Dorsolateral prefrontal cortex (tissue), 122 donors: ENCODE measurements at places on chromosomes 5 and 9. TPM values are rescaled to one million over a fixed set of nuclear protein-coding genes. Genes with fewer than 3 reads are reported as not detected.
A peak's percentile ranks its signal among the peaks of the same experiment; 100 is the strongest.

DNA sequence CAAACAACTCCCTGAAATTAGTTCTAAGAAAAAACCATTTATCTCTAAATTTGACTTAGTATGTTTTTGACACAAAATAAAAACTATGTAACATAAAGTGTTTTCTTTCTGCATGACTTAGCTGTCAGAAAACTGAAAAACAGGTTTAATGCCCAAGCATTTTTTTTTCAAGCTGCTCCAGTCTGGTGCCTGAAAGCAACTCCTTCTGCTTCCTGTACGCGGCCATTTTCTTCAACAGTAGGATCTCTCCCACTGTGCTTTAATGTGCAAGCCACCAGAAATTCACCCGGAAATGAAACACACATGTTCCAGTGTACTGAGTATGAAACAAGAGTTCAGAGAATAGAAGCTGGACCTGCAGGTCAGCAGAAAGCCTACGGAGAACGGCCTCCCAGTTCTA is 161.2 kb downstream of the MED27 start:
- DNase-seq = no peak

- DNase-seq = no peak
These were observed 846 bp upstream of the TRAF1 start for GRCh38 chr9:120927269-120928014.

GRCh38 chr5:138385660-138386059 is 33.2 kb downstream of the KDM3B start:
- DNase-seq = no peak

Gene PTGS1
- total RNA-seq = 4.4 TPM

Gene IL3
- not detected for total RNA-seq

GRCh38 chr9:33782395-33783152 is 12.8 kb upstream of the PRSS3 start:
- DNase-seq = no peak

Gene IPO11
- 38.6 TPM for total RNA-seq

Gene C9
- total RNA-seq = not detected

GRCh38 chr9:13688223-13688989 is 408.9 kb upstream of the MPDZ start:
- no peak for DNase-seq

DNA sequence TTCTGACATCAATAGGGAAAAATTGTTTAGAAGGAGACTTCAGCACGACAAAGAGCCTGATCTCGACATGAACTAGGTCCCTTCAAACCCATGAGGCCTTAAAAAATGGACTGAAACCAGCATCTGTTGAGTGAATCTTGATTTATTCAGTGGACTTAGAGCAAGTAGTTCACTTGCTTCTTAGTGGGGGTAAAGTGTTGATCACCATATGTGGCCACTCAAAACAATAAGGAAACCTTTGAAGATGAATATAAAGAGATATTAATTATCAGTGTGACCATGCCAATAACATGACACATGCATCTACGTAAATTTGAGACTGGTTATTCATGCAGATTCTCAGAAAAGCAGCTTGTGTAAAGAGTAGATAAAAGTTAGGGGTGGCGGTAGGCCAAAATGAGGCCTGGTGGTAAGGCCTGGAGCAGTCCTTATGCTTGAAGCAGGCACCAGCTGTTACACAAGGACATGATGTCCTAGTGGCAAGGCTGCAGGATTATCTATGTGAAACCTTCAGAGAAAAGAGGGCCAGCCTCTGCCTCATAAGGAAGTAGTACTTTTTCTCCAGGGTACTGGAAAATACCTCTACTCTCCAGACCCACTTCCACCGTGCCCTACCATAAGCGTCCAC is 61.3 kb downstream of the S1PR3 start:
- no peak for DNase-seq

GRCh38 chr5:53180991-53181390 is 71.4 kb upstream of the MOCS2 start:
- DNase-seq = no peak

DNA sequence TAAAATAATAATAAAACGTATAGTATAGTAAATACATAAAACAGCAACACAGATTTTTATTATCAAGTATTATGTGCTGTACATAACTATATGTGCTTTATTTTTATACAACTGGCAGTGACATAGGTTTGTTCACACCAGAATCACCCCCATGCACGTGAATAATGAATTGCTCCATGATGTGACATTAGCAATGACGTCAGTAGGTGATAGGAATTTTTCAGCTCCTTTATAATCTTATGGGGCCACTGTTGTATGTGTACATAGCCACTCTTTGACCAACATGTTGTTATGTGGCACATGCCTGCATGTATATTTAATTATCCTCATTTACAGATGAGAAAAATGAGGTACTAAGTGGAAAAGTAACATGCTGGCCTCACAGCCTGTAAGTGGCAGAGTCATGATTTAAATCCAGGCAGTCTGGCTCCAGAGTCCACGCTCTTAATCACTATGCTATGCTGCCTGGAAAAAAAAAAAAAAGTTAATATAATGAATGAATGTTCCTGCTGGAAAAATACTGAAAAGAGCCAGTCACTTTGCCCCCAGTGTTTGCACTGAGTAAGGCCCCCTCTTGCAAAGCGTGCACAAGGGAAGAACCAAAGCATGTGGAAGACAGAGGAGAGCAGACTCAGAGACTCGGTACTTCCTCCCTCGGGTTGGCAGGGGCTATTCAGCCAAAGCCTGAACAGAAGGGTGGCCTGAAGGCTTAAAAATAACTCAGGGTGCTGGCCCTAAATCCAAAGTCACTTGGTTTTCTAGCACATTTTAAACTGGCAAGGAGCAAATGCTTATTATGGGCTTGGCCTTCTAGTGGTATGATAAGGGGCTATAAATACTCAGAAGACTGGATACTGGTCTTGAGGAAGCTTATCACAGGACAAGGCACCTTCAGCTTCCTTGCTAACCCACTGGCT is 206.8 kb downstream of the GLIS3 start:
- DNase-seq = no peak

DNA sequence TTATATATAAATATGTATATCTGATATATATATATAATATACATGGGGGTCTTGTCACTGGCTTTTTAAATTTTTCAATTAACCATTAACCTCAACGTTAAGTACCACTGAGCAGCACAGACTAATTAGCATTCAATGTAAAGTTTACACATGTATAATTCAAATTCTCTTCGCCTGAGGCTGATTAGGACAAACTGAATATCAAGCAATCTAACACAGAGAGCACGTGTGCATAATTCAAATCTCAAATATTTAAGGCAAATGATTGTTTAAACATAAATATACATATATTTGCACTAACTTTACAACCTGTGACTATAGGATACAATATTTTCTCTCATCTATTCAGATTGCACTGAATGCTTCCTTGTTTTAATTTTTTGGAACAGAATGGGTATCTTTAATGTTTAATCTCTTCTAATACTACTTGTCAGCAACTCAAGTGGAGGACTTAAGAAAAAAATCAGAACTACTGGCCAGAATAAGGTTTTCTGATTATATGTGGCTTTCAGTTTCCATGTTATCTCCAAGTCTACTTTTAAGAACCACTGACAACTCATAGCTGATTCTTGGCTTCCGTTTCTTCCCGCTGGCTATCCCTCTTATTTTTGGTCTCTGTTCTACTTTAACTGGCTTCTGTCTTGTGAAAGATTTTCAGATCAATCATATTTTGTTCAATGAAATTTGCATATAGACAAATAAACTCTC is 204.8 kb downstream of the MLLT3 start:
- DNase-seq = no peak

Gene SLC22A5
- total RNA-seq = 13.3 TPM

GRCh38 chr9:89593727-89594427 is 10.9 kb upstream of the GADD45G start:
- no peak for DNase-seq

- DNase-seq = no peak
These were observed 28.5 kb downstream of the IL6ST start for GRCh38 chr5:55966284-55966683.

Gene PCDHA4
- total RNA-seq = 3.5 TPM

DNA sequence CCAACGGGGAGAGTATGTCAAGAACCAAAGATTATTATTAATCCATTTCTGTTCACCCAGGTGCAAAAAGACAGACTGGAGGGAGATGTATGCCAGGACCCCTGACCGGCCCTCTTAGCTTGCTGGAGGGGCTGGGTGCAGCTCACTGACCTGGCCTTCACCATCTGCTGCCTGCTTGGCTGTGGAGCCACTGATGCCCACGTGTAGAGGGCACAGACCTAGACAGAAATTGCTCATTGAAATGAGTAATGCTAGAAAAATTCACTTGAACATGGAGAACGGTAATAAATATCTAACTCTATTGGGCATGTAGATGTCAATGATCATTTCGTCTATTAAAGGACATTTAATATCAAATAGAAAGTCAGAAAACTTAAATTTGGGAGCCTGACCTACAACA is 58.8 kb upstream of the ERCC6L2 start:
- no peak for DNase-seq

Gene TRIP13
- 2.7 TPM for total RNA-seq

Gene GPX8
- 0.84 TPM for total RNA-seq

- DNase-seq = no peak
These were observed 154.7 kb upstream of the ANKH start for GRCh38 chr5:15026011-15026893.

DNA sequence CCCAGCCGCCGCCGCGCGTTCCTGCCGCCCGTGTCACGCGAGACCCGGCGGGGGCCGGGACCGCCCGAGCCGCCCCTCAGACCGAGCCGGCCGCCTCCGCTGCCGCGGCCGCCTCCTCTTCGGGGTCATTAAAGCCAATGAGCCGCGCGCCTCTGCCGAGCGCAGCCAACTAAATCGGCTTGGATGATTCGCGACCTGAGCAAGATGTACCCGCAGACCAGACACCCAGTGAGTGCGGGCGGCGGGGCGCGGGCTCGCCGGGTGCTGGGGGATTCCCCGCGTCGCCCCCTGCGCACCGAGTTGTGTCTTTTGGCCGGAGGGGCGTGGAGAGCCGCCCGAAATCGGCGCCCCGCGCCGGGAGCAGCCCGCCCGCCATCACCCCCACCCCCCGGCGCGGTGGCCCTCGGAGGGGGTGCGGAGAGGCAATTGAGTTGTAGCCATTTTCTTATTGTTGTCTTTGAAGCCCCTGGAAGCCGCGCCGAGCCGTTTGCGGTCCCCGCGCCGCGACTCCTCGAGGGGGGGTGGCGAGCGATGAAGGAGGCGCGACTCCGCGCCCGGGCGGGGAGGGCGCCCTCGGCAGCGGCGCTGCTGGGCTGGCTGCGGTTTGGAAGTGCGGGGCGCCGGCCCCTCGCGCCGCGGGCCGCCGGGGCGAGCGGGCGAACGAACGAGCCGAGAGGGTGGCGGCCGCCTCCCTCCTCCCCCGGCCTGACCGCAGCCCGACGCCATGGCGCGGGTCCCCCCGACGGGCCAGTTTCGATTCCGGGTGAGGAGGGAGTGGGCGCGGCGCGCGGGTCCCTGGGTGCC is 1.0 kb downstream of the TLE4 start:
- DNase-seq = peak; percentile 41

Gene SMIM33
- not detected for total RNA-seq

DNA sequence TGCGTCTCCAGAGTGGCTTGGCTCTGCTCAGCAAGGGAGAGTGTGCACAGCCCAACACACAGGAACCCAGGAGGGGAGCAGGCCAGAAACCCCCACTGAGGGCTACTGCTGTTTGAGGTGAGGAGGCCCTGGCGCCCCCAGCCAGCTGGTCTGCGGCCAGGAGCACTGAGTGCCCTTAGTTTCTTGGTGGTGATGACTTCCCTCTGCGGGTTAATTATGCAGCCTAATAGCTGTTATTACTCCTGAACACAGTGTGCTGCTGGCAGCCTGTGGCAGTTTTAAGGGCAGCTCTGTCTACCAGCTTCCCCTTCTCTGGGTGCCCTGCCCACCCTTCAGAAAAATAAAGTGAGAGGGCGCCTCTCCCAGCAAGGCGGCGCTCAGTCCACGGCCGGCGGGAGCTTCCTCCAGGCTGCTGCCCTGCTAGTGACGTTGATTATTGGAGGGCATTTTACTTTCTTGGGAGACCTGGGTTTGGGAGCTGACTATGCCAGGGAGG is 19.2 kb downstream of the GADD45G start:
- DNase-seq = peak; percentile 51

DNA sequence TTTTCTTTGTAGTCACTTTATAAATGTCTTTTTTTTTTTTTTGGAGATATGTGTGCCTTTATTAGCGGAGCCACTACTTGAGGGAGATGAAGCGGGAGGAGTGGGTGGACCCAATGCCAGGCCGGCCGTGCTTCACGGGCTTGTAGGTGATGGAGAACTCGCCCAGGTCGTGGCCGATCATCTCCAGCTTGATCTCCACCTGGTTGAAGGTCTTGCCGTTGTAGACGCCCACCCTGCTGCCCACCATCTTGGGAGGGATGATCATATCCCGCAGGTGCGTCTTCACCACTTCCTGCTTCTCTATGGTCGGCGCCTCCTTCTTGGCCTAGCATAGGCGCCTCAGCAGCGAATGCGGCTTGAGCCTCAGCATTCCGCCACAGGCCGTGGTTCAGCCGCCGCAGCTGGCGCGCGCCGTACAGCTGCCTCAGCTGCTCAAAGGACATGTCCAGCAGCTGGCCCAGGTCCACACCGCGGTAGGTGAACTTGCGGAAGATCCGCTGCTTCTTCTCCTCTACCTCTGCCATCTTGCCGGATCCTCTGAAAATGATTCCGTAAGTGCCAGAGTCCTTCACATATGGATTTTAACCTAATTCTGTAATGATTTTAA is 1095.6 kb downstream of the MAT2B start:
- DNase-seq = no peak

Gene SH3TC2
- total RNA-seq = 13.2 TPM

Gene RABL6
- 114 TPM for total RNA-seq

GRCh38 chr9:1473956-1474634 is 423.9 kb downstream of the DMRT2 start:
- no peak for DNase-seq

- DNase-seq = no peak
These were observed 57.1 kb downstream of the RAB3C start for GRCh38 chr5:58640011-58640410.

GRCh38 chr5:124910354-124911016 is 164.0 kb upstream of the ZNF608 start:
- DNase-seq = no peak

- DNase-seq = no peak
These were observed 1072.3 kb downstream of the MAT2B start for GRCh38 chr5:164577742-164578141.

DNA sequence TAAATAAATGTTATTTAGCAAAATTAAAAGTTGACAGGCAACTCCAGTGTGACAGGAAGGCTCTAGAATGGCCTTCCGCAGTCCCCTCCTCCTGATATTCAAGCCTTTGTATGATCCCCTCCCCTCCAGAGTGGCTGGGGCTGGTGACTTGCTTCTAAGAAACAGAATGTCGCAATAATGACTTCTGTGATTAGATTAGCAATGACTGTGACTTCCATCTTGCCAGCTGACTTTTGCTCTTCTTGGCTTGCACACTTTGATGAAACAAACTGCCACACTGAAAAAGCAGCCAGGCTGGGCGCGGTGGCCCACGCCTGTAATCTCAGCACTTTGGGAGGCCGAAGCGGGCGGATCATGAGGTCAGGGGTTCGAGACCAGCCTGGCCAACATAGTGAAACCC is 106.5 kb upstream of the LARP1 start:
- DNase-seq = no peak
